Kidney tubule cell (primary cell): ENCODE measurements at places on chromosomes 6 and 20.

GRCh38 chr6:111862741-111863140, 10.5 kb downstream of the FYN start:
- no peak for DNase-seq

DNA sequence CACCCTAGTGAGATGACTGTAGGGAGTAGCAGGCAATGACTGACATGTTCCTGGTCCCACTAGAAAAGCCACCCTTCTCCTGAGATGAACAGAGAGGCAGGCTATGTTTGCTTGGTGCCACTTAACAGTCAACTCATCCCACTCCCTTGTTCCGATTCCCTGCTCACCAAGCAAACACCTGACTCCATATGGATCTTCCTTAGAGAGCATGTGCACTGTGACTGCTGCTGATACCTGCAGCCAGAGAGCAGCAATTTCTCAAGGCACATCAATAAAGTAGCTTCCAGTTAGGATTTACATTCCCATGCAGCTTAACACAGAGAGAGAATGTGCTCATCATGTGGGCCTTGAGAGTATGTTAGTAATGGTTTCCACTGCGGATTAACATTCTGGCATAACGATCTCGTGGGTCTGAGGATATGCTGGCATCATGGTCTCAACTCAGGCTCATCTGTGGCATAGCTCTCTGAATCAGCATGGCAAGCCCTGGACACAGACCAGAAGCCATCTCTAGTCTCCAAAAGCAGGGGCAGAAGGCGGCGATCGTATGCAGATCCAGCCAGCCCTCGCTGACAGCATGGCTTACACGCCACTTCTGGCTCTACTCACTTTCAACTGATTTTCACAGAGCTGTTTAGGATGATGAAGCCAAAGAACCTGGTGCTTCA, 43.9 kb downstream of the ATXN1 start:
- DNase-seq = no peak

DNA sequence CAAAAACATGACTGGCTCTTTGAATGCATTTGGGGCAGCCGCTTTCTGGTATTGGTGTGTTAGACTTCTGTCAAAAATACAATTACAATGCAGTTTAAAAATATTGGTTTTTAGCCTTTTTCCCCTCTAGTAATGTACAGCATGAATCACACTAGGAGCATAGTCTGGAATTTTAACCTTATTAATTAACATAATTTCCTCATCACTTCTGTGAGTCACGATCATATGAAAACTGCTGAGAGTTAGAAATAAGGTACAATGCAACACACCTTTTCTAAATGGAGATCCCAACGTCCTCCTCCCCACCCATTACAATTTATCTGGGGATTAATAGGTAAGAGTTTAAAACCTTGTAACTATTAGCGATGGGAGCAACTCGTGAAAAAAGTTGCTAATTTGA, 297.1 kb upstream of the RIMS1 start:
- DNase-seq = peak; percentile 27

GRCh38 chr6:132065556-132065955, 114.4 kb upstream of the CCN2 start:
- peak; percentile 50 for DNase-seq

- DNase-seq = peak; percentile 54
Measured at GRCh38 chr20:62362991-62363919, 3.9 kb downstream of the LAMA5 start.

DNA sequence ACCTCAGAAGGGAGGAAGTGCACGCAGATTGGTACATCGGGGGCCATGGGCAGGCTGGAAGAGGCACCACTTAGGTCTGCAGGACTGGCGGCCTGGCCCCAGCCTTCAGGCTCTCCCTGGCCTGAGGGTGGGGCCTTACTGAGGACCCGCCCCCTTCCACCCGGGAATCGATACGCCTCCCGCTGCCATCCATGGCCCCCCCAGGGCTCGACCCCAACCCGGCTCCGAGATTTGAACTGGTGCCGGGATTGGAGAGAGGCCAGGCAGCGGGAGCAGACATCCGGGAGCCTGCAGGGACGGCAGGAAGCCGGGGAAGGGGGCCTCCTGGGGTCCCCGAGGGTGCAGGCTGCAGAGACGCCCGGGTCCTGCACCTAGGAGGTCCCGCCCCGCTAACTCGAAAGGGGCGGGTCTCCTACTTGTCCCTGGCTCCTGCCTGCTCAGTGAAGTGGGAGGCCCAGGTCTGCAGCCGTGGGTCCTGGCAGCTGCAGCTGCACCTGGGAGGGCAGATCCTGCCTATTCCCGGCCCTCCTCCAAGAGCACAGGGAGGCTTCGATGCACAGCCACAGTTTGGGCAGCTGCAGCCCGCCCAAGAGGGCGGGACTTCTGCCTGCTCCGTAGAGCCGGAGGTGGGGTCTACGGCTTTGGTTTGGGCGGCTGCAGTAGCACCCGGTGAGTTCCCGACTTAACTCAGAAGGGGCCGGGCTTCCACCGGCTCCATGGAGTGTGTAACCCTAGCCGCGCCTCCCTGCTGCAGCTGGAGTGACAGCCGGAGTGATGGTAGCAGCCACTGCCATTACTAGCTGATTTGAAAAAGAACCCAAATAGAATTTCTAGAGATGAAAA, 35.2 kb upstream of the TBC1D22B start:
- DNase-seq = peak; percentile 96

DNA sequence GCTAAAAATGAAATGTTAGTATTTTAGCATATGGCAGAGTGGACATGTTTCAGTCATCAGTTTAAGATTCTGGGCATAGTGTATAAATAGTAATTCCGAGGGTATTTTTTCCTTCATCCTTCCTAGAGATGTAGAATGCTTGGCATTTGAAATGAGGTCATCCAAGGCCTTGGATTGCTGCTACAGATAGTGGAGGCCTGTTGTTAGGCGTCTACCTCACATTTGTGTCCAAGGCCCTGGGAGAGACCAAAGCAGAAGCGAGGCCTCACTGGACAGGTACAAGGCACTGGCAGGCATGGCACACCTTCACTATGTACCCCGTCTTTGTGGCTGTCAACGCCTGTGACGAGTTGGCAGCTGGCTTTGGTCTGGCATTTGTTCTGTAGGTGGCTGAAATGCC, 58.0 kb downstream of the DTD1 start:
- DNase-seq = peak; percentile 43

- DNase-seq = no peak
Measured at GRCh38 chr6:44540881-44541280, 153.4 kb downstream of the CDC5L start.

DNA sequence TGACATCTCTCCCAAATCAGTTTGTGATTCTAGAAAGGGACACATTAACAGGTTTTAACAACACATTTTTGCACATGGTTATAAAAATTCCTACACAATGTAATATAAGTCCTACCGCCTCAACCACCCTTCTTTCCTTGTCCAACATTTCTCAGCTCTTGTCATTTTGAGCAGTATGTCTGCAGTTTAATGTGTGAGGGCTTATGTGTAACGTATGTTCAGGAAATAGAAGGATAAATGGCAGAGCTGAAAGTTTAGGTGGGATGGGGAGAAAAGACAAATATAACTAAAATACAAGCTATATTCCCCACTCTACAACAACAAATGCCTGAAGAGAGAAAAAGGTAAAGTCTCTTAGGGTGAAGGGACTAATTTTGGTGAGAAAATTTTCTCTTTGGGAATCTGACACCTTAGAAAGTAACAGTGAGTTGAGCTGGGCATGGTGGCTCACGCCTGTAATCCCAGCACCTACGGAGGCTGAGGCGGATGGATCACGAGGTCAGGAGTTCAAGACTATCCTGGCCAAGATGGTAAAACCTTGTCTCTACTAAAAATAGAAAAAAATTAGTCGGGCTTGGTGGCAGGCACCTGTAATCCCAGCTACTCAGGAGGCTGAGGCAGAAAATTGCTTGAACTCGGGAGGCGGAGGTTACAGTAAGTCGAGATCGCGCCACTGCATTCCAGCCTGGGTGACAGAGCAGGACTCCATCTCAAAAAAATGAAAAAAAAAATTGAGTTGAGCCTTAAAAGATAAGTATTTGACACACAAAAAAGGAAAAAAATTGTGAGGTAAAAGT, 5.1 kb downstream of the PNRC1 start:
- DNase-seq = no peak

GRCh38 chr20:41030531-41031242, 2.1 kb downstream of the TOP1 start:
- DNase-seq = no peak

DNA sequence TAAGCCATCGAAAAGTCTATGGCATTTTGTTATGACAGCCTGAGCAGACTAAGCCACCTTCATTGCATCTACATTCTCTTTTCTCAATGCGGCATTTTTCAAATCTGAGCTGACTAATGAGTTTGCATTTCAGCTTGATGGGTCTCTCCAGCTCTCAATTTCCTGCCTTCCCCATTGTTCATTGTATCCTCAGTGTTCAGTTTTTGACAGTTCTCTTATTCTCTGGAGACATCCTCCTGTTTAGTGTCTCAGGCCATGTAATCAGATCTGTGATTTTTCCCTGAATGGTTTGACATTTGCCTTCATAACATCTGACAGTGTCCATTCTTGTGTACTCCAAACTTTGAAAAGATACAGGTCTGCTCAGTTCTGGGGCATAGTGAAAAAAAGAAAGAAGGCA, 27.9 kb upstream of the MCM3 start:
- DNase-seq = no peak

- DNase-seq = peak; percentile 92
Measured at GRCh38 chr20:39264506-39265172, 302.5 kb downstream of the DHX35 start.

DNA sequence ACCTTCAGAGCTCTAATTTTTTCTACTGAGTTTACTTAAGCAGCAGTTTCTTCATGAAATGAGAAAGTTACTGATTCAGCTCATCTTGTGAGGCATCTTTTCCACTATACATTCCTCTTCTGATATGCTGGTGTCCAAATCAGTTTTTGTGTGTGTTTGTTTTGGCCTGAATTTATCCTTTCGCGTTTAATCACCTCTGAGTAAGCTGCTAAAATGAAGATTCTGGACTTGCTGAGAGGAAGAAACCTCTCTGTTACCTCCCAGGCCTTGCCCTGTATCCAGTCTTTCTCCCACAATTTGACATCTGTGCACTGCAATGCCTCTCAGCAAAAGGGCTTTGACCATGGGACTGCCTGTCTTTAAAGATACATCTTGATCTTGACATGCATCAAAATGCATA, 536.2 kb upstream of the NRSN1 start:
- no peak for DNase-seq

GRCh38 chr20:50372770-50373088, 137.5 kb upstream of the PTPN1 start:
- peak; percentile 62 for DNase-seq

- no peak for DNase-seq
Measured at GRCh38 chr6:167819576-167819975, 7.1 kb upstream of the AFDN start.

GRCh38 chr20:43731927-43732326, 5.1 kb upstream of the GTSF1L start:
- DNase-seq = no peak

DNA sequence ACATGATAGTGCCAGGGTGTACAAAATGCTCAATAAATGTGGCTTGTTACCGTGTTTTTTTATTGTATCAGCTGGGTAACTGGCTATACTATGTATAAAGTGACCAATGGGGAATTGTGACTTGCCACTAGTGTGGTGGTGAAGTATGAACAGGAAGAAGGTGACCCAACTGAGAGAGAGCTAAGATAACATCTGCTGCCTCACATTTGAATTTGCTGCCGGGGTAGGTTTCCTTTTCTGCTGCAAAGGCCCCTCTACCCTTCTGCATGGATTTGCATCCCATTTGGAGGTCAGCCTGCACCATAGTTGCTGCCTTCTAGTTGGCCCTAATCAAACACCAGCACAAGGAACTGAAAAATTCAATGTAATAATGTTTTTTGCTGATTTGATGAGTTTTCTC, 24.1 kb downstream of the IL17A start:
- DNase-seq = no peak

GRCh38 chr6:7974565-7974937, 64.0 kb upstream of the TXNDC5 start:
- no peak for DNase-seq

GRCh38 chr20:16451001-16451400, 122.2 kb downstream of the KIF16B start:
- no peak for DNase-seq

- DNase-seq = no peak
Measured at GRCh38 chr6:166838987-166839386, 117.4 kb downstream of the RNASET2 start.

- no peak for DNase-seq
Measured at GRCh38 chr6:42520786-42521607, 42.8 kb upstream of the UBR2 start.

DNA sequence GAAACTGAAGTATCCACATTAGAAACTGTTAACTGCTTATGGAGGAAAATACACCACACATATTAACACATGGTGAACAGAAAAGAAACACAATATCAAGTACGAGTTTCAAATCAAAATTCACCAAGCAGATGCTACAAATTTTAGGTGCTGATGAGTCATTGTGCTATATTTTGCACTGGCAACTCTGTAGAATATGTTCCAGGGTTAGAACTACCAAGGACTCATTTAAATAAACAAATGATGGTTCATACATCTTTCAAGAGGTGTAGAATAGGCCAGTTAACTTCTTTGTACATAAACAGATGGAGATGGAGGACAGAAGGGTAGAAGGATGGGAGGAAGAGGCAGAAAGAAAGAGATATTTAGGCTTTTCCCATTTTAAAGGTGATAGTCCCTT, 184.9 kb downstream of the ARHGAP18 start:
- no peak for DNase-seq

DNA sequence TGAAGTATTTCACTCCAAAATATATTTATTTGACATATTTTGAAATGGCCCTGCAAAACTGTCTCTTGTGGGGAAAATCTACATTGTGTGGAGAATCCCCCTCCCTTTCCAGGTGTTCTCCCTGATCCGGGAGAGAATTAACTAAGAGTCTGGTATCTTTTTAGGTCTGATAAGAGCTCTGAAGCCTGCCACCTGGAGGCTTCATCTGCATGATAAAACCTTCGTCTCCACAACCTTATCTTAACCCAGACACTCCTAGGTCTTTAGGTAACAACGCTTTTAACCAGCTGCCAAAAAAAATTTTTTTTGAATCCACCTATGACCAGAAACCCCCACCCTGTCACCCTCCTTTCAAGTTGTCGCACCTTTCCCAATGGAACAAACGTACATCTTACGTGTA, 43.0 kb downstream of the FAM184A start:
- DNase-seq = no peak

DNA sequence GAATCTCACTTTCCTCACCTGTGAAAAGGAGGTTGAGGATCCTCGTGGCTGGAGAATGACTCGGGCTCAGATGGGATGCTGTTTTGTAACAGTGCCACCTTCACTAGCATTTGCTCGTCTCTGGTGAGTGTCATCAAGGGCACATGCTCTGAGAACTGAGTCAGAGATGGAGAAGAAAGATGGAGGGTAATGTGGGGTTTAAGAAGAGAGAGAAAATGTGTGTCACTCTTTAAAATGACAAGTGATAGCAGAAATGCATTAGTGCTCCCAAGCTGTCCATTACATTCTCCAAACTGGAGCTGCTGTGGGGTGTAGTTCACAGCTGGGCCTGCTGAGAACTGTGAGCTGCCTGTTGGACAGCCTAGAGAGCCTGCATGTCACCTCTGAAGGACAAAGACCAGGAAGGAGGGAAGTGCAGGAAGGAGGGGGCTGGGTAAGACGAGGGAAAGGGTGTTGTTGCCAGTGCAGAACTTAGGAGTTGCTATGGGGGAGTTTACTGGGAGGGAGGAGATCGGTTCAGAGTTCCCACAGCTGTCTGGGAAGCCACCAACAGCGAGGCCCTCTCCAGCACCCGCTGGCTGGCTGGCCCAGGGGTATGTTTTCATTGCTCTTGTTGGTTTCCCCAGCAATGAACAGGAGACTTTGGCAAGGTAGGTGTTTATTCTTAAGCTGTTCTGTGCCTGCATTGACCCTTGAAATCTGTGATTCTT, 19.8 kb downstream of the GMPR start:
- DNase-seq = peak; percentile 66
